ENCODE measurements at places on chromosomes 6 and 20. TPM values are rescaled to one million over a fixed set of nuclear protein-coding genes. Genes with fewer than 3 reads are reported as not detected.

ZBTB24 gene
- polyA plus RNA-seq, result 4.7 TPM

LAMA2 gene
- 118 TPM for polyA plus RNA-seq

PTK6 gene
- 0.61 TPM for polyA plus RNA-seq

TCF19 gene
- polyA plus RNA-seq, result 17.0 TPM

EZR gene
- polyA plus RNA-seq, result 33.0 TPM

ZNF831 gene
- polyA plus RNA-seq, result 0.09 TPM

TREML1 gene
- polyA plus RNA-seq, result 0.32 TPM

FAM209B gene
- polyA plus RNA-seq, result not detected

HIVEP1 gene
- 22.3 TPM for polyA plus RNA-seq

SLC17A2 gene
- not detected for polyA plus RNA-seq

SLC23A2 gene
- 10.3 TPM for polyA plus RNA-seq

WFDC12 gene
- not detected for polyA plus RNA-seq

C2 gene
- polyA plus RNA-seq, result 5.9 TPM

GABBR1 gene
- 41.9 TPM for polyA plus RNA-seq

MCCD1 gene
- not detected for polyA plus RNA-seq

DYNLT2 gene
- 3.0 TPM for polyA plus RNA-seq

ECT2L gene
- polyA plus RNA-seq, result 0.16 TPM

GPX5 gene
- not detected for polyA plus RNA-seq

RSPO3 gene
- 21.3 TPM for polyA plus RNA-seq

ID4 gene
- 4.3 TPM for polyA plus RNA-seq

C20orf202 gene
- 0.31 TPM for polyA plus RNA-seq

TRIM31 gene
- polyA plus RNA-seq, result not detected

TGM2 gene
- polyA plus RNA-seq, result 15.6 TPM

HLA-DMA gene
- 6.9 TPM for polyA plus RNA-seq

DEF6 gene
- 4.7 TPM for polyA plus RNA-seq

GATA5 gene
- 0.07 TPM for polyA plus RNA-seq

CST4 gene
- polyA plus RNA-seq, result not detected

MEI4 gene
- 0.03 TPM for polyA plus RNA-seq

HSD17B8 gene
- 10.7 TPM for polyA plus RNA-seq

EXOC2 gene
- 21.0 TPM for polyA plus RNA-seq

ID1 gene
- 51.1 TPM for polyA plus RNA-seq

SNX21 gene
- 21.8 TPM for polyA plus RNA-seq

DLL1 gene
- polyA plus RNA-seq, result 15.5 TPM

EPPIN gene
- not detected for polyA plus RNA-seq

POU3F2 gene
- polyA plus RNA-seq, result 0.22 TPM

B3GALT4 gene
- polyA plus RNA-seq, result 1.7 TPM

PRSS16 gene
- 0.39 TPM for polyA plus RNA-seq

GMPR gene
- polyA plus RNA-seq, result 56.0 TPM

TRIM10 gene
- 0.83 TPM for polyA plus RNA-seq

BMP6 gene
- polyA plus RNA-seq, result 2.4 TPM

PAX1 gene
- 0.83 TPM for polyA plus RNA-seq

LPA gene
- 0.10 TPM for polyA plus RNA-seq

HEY2 gene
- polyA plus RNA-seq, result 12.0 TPM

CYP24A1 gene
- polyA plus RNA-seq, result 0.49 TPM
